Activated CD4-positive, alpha-beta T cell treated with anti-CD3 and anti-CD28 coated beads, Interleukin-2, amount 10 ng/mL, durations not matched to agents 24 days and 14 days (primary cell): ENCODE measurements at places on chromosomes 4 and X. TPM values are rescaled to one million over a fixed set of nuclear protein-coding genes. Genes with fewer than 3 reads are reported as not detected.

GRCh38 chr4:125303821-125304220 is 10.9 kb upstream of the FAT4 start:
- no peak for DNase-seq

DNA sequence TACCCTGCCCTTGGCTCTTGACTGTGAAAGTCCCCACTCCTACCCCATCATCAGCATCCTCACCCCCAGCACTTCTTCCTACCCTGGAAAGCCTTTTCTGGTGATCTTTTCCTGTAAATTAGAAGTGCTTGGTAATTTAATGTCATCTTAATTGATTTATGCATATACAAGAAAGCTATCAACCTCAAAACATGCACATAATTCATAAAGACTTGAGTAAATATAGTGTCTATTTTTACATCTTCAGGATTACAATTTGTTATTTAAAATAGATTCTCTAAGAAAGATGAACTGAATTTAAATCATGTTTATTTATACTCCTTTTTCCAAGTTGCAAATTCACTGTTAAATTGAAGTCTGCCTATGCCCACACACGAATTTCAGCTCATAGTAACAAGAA is 36.0 kb upstream of the EXOC1L start:
- DNase-seq, result no peak

GRCh38 chr4:7721984-7722551 is 217.6 kb downstream of the AFAP1 start:
- no peak for DNase-seq

DNA sequence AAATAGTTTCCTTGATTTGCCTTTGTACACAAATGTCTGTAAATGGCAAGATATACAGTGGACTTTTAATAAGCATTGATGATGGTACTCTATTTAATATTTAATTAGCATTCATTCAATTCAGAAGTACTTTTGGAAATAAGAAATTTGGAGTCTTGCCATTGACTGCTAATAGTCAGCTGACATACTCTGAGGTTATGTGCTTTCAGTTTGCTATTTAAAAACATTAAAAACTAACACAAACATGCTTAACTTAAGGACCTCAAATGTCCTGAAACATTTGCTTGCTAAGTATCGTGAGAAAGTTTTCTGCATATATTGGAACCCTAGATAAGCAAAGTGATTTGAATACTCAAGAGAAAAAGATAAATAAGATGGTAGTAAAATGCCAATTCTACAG is 64.6 kb downstream of the REELD1 start:
- DNase-seq, result no peak

- no peak for DNase-seq
Observed at GRCh38 chrX:4905576-4905975, 1192.1 kb upstream of the PRKX start.

- no peak for DNase-seq
Observed at GRCh38 chrX:117752745-117753144, 363.9 kb downstream of the KLHL13 start.

DNA sequence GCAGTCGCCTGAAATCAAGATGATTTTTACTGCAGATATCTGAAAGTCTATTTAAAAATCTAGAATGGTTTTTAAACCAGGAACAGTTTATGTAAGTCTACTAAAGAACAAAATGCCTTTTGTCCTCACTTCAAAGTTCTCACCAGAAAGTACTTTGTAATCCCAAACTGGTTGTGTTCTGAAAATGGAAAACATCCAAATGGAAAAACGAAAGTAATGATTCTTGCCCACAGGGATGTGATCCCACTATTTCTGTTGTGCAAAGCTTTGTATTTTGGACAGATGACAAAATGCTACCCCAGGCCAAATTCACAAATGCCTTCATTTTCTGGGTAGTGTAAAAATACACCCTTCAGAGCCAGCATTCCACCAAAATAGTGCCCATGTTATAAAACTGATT is 265.5 kb upstream of the FTHL17 start:
- no peak for DNase-seq

DNA sequence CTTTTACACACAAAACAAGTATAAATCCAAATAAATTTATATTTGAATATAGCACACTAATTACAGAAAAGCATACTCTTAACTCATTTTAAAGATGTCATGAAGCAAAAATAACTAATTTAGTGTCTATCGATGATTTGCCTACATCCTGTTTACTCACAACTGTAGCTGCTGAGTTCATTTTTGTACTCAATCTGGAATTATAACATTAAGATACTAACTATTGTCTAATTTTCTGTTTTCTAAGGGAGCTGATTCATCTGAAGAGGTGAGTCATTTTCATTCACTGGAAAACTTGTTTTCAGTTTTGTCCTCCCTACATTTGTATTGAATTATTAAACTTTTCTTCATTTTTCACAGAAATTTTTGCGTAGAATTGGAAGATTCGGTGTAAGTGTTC is 3.7 kb downstream of the STATH start:
- no peak for DNase-seq

FRG2 gene
- total RNA-seq, result not detected in 2 replicates

GRCh38 chr4:74794382-74795010 is at the start of gene BTC:
TSS of gene BTC (minus strand) at chr4:74794523. CDS start at chr4:74794325, 198 bp downstream.
- DNase-seq, result no peak

GRCh38 chr4:7765666-7766065 is 174.0 kb downstream of the AFAP1 start:
- DNase-seq, result no peak

- DNase-seq, result no peak
Observed at GRCh38 chr4:53614591-53614990, 23.3 kb upstream of the LNX1 start.

DNA sequence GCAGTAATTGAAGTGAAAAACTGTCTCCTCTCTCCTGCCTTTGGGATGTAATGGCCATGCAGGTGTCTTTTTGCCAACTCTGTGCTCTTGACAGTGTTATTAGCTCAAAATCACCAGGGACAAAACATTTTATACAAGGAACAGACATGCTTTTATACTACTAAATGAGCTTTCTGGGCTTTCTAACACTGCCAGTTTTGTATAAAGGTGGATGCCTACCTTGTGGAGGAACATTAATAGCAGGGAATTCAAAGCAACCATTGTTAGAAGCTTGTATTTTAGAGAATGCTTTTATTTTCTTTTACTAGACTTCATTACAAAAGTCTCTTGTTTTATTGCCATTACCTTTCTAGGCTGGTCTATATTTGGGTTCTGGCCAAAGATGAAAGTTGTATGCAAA is 54.7 kb upstream of the ARSJ start:
- DNase-seq, result no peak

DNA sequence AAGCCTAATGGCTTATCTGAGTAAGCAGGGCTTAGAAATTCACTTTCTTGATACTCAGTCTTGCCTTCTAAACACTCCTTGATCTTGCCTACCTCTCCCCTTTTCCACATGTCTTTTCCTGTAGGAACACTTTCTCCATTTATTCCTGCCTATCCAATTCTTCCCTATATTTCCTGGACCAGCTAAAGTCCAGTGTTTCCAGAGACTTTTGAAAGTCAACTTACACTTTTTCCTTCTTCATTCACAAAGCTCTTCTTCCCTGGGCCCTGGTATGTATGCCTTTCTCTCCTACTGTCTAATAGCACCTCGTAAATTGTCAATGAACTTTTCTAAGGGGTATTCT is 20.6 kb downstream of the VSIG4 start:
- no peak for DNase-seq

CENPC gene
- total RNA-seq, result 25.7 and 28.3 TPM in 2 replicates

DNA sequence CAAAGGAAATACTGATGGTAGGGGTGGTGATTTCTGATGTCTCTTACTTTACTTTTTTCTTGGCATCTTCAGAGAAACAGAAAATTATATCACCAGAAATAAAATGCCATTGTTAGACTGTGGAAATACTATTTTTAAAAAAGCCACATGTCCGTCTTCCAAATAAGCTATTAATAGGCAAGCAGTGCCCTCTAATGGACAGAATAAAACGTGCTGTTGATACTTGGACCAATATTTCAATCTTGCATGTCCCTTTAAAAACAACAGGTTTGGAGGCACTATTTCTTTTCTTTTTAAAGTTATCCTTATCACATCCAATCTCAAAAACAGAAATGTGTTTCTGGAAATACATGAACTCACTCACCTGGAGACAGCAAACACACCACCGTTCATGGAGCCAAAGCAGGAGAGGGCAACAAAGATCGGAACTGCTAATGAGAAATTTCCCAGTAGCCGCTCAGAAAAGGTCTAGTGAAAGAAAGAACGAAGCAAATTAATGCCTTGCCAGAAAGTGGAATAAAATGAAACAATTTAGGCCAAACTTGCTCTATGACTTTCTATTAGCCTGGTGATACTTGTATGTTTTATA is 59.2 kb downstream of the SLC7A11 start:
- DNase-seq, result no peak

NPNT gene
- 0.12 TPM in 1 of 2 replicates, not detected in the other for total RNA-seq

LUZP4 gene
- not detected in 2 replicates for total RNA-seq

KLHL4 gene
- not detected in 2 replicates for total RNA-seq

GRCh38 chr4:151455212-151455611 is 46.2 kb downstream of the FHIP1A start:
- DNase-seq, result no peak

DNA sequence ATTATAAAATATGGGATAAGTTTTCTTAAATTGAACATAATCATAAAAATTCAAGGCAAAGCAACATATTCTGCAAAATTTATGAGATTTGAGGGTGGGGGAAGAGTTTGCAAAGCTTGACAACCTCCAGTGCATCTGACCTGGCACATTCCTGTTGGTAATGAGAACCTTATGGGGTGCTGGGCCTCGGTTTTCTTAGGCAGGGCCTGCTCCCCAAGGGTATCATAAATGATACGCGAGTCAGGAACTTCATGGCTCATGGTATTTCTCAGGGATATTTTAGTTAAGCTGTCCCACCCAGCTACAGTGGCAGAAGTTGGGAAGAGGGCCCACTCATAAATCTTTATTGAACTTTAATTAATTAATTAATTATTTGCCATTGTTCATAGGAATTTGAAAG is 13.2 kb downstream of the AFF2 start:
- no peak for DNase-seq

DNA sequence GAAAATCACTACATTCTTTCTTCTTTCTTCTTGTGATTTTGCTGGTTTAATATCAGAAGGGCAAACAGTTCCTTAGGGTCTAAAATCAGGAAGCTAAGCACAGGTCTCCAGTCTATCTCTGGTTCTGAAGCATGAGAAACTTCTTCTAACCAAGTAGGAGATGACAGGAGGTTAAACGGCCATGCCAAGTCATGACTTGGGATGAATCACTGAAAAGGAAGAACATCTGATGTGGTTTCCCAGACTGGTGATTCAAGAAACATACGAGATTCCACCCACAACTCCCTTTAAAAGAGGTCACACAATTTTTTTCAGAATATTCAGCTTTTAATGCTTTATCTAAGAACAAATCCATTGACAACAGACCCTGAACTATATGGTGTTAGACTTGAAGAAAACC is 684.0 kb upstream of the PRKX start:
- DNase-seq, result no peak

DNA sequence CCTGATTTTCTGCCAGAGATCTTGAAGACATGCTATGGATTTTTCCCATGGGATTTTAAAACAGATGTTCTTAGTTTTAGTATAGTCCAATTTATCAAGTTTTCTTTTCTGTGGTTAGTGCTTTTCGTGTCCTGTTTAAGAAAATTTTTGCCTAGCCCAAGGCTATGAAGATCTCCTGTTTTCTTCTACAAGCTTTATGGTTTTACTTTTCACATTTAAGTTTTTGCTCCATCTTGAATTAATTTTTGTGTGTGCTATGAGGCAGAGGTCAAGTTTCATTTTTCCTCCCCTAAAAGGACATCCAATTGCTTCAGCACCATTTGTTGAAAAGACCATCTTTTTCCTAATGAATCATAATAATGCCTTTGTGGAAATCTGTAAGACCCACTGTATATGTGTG is 65.6 kb downstream of the POLR2B start:
- DNase-seq, result no peak

DNA sequence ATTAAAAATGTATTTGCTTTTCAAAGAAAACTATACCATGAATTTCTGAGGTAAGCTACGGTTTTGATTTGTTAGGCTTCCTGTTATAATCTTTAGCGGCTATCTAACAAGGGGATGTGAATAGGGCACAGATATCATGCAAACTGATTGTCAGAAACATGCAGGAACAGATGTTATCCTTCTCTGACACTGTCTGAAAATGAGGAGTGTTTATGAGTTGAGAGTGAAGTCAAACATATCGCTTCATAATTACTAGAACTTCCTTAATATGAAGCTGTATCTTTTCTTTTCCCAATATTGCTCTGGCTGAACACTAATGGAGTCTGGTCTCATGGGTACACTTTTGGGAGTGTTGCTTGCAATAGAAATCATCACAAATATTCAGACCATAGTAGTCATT is 16.3 kb upstream of the SULT1B1 start:
- no peak for DNase-seq
